ENCODE measurements at places on chromosomes 1 and 21. TPM values are rescaled to one million over a fixed set of nuclear protein-coding genes. Genes with fewer than 3 reads are reported as not detected.

VANGL2 gene
- 0.94 TPM for total RNA-seq

SESN2 gene
- 10.5 TPM for total RNA-seq

SHE gene
- total RNA-seq, result 7.1 TPM

PROK1 gene
- not detected for total RNA-seq

ENAH gene
- total RNA-seq, result 119 TPM

PCSK9 gene
- not detected for total RNA-seq

FMO1 gene
- not detected for total RNA-seq

MR1 gene
- total RNA-seq, result 3.0 TPM

SLC5A9 gene
- not detected for total RNA-seq

DNALI1 gene
- 2.0 TPM for total RNA-seq

PTAFR gene
- total RNA-seq, result 1.2 TPM

TUT4 gene
- 44.3 TPM for total RNA-seq

CXADR gene
- total RNA-seq, result 0.12 TPM

ASCL5 gene
- 0.30 TPM for total RNA-seq

DNM3 gene
- 1.0 TPM for total RNA-seq

CD2 gene
- 0.50 TPM for total RNA-seq

HSPA6 gene
- total RNA-seq, result 9.5 TPM

ELK4 gene
- 39.8 TPM for total RNA-seq

PLK3 gene
- 4.6 TPM for total RNA-seq

FMN2 gene
- total RNA-seq, result 0.15 TPM

HYI gene
- 12.2 TPM for total RNA-seq

All from psoas muscle (tissue), 8 donors.